ENCODE measurements at places on chromosomes 7 and 10. TPM values are rescaled to one million over a fixed set of nuclear protein-coding genes. Genes with fewer than 3 reads are reported as not detected.

The CALHM3 gene
- total RNA-seq, result not detected

The SPDYE1 gene
- not detected for total RNA-seq

The C7orf33 gene
- total RNA-seq, result not detected

The ZNF853 gene
- total RNA-seq, result 12.8 TPM

The MLXIPL gene
- 29.1 TPM for total RNA-seq

The ADRA2A gene
- total RNA-seq, result 3.6 TPM

The STK31 gene
- 0.21 TPM for total RNA-seq

The INMT gene
- 47.7 TPM for total RNA-seq

The DGKI gene
- total RNA-seq, result 7.2 TPM

GRCh38 chr7:131620673-131621609, 64.5 kb upstream of the PODXL start:
- DNase-seq, result no peak

DNA sequence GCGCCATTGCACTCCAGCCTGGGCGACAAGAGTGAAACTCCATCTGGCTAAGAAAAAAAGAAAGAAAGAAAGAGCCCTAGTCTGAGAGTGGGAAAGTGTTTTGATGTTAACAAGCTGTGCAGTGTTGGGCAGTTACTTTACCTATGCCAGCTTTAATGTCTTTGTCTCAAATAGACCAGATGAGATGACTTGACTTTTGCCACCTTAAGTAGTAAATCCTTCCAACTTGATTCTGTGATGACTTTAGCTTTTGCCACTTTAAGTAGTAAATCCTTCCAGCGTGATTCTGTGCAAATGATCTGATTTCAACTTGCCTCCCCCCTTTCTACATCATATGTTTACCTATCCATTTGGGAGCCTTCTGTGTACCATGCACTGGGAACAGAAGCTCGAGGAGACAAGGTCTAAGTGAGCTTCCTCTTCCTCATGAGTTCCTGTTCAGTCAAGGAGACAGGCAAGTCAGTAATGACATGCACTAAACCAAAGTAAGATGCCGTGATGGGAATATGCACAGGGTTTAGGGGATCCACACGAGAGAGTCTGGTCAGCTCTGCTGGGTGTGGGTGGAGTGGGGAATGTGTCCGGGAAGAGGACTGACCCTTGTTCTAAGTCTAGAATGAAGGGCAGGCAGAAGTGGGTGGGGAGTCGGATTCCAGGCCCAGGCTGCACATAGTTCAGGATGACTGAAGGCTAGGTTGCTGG, 17.2 kb downstream of the INPP5F start:
- DNase-seq, result no peak

DNA sequence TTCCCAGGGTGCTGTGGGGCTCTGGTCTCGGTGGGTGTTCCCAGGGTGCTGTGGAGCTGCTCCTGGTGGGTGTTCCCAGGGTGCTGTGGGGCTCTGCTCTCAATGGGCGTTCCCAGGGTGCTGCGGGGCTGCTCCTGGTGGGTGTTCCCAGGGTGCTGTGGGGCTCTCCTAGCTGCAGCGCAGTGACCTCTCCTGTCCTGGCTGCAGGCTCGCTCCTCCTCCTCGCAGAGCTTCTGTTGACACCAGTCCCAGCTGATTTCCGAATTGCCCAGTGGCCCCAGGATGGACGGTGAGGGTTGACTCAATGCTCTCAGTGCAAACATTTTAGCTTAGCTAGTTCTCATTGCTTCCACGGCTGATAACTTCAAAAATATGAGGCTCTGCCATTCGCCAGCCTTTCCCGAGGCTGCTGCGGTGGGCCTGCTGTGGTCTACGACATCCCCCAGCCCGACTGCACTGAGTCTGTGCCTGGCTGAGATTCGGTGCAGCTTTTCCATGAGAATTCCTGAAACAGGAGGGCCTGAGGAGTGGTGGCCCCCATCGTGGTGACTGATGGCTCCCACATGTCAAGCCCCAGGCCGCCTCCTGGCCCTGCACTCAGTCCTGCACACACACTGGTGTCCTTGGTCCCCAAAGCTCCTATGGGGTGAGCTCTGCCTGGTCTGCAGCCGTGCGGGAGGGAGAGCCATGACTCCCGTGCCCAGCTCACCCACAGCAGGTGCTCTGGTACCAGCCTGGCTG, 58.3 kb upstream of the NKX6-2 start:
- DNase-seq, result no peak

GRCh38 chr7:73971322-73971703, 56.7 kb upstream of the ELN start:
- DNase-seq, result no peak

- DNase-seq, result no peak
Measured at GRCh38 chr7:5077740-5078139, 32.1 kb downstream of the RBAK start.

- DNase-seq, result no peak
Measured at GRCh38 chr7:72053292-72053691, 358.8 kb downstream of the CALN1 start.

DNA sequence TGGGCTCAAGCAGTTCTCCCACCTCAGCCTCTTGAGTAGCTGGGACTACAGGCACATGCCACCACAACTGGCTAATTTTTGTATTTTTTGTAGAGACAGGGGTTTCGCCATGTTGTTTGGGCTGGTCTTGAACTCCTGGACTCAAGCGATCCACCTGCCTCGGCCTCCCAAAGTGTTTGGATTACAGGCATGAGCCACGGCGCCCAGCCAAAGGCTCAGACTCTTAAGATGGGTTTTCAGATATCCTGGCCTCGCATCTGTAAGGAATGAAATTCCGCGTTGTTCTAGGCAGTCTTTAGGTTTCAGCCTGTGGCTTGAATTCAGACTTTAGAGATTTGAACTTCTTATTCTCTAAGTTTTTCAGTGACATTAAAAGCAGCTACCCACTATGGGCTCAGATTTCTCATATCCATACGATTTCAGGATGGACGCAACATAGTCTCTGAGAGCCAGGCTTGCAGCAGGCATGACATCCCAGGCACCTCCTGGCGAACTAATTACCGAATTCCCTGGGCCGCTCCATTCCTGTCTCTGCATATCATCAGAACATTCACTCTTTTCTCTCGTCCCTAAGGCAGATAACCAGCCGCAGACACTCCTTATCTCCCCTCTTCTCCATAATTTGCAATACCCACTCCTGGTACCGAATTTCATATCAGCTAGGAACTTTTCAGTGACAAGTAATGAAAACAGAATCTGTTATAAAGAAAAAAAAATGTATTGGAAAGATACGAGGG, 29.7 kb downstream of the IL15RA start:
- no peak for DNase-seq

DNA sequence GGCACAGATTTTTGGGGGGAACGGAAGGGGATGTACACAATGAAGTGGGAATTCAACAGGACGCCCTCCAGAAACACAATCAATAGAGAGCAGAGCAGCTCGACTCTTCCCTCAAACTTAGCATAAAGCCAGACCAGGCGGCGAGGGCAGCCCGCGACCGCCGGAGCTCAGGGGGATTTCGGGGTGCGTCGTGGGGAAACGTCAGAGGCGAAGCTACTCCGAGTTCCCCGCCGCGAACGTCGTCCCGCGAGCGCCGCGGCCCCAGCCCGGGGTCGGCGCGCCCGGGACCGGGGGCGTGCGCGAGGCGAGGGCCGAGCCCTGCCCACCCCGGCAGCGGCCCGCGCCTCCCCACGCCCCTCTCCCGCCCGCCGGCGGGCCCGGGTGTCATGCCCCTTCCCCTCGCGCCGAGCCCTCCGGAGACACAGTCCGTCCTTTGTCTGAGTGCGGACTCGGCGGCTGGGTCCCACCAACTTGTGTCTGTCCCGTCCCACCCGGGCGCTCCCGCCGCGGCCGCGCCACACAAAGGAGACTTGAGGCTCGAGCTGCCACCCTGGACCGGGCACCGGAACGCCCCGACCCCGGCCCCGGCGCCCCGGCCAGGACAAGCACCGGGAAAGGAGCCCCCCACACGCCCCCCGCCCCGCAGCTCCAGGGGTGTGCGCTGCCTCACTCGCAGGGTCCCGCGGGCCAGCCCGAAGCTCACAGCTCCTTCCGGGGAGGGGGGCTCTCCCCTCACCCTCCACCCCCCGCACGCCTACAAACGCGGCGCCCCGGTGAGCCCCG, 634 bp downstream of the EZH2 start:
- DNase-seq, result peak; percentile 49

DNA sequence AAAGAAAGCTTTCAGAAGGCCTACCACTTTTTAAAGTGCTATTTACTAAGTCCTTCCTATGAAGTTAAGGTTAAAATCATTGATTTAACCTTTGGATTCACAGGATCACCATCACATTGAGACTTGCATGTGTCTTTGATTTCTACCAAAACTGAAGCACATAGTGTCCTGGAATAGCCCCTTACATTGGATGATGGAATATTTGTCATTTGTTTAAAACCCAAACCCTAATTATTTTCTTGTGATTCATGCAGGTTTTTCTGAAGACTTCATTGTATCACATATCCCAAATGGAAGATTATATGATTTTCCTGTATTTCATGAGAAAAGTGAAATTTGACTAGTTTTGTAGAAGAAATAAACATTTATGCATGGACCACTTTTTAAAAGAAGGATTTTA, 3.3 kb downstream of the SEMA3A start:
- DNase-seq, result no peak

- DNase-seq, result no peak
Measured at GRCh38 chr7:28169230-28169629, 11.4 kb downstream of the JAZF1 start.

DNA sequence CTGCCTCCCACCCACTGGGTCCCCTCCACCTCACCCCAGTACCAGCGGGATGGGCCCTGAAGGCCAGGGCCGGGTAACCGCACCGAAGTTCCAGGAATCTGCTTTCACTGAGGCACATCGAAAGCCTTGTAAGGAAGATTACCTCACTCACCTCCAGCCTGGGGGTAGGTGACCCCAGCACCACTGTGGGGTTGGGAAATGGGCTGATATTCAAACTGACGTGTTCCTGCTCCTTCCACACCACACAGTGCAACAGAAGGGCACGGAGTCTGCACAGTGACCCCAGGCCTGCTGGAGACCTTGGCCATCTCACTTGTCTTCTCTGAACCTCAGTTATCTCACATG, 29.8 kb downstream of the NPS start:
- no peak for DNase-seq

DNA sequence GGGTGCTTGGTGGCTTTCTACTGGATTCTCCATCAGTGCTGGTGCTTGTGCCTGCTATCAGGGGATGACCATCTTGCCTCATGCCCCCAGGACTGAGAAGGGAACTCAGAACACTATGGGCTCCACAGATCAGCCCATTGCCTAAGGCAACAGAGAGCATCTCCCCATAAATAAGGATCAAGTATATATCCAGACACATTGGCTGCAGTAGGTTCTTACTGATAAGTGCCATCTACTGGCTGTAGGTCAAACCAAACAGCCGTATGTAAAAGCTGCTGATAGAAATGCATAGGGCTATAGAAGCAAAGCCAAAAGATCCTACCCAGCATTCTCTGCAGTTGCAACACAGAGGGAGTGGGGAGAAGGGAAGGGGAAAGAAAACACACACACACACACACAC, 153.7 kb downstream of the CDK14 start:
- no peak for DNase-seq
